ENCODE measurements at places on chromosomes 5 and 9.

GRCh38 chr5:88183255-88183654, 85.4 kb downstream of the TMEM161B start:
- DNase-seq = no peak

- no peak for DNase-seq
These were observed 112.5 kb downstream of the CRB2 start for GRCh38 chr9:123468541-123468940.

GRCh38 chr9:27572061-27572460, 1.2 kb downstream of the C9orf72 start:
- no peak for DNase-seq

DNA sequence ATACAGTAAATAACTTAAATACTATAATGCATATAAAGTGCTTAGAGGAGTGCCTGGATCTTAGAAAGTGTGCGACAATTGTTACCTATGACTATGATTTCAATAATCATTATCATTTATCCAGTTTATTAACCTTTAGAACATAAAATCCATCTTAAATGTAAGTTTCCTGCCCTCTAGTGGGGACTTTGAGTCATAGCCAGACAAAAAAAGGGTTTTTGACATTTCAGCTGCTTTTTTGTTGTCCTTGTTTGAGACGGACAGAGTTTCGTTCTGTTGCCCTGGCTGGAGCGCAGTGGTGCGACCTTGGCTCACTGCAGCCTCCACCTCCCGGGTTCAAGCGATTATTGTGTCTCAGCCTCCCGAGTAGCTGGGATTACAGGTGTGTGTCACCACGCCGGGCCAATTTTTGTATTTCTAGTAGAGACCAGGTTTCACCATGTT, 9.7 kb upstream of the C9orf152 start:
- DNase-seq = no peak

DNA sequence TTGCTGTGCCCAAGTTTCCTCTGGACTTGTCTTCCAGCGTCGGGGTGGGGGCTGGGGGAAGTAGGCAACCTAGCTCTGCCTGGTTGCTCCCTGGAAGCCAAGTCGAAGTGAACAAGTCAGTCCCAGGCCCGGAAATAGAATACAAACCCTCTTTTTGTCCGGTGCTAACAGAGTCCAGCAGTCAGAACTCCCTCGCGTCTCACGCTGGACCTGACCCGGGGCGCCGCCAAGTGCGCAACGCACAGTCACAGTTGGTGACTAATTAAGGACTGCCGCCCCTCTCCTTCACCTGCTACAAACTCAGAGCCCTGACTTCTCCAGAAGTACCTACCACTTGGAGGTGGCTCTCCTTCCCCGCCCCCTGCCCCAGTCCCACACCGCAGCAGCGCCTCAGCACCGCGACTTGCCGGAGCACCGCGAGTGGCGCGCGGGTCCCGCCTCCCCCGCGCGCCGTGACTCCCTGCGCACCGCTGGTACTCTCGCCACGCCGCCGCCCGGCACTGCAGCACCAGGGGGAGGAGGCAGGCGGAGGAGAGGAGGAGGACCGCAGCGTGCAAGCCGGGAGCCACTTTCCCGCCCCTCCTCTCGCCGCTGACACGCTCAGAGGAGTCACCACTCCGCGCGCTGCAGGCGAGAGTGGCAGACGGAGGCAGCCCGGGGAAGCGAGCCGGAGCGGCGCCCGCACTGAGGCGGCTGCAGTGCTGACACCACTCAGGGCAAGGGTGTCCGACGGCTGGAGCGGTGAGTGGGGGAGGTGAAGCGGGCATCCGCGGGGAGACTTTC, at the start of gene SV2C:
Gene SV2C (plus strand): TSS at position 612 of the 783 bp plus-strand sequence. CDS start 48,368 bp downstream, outside the sequence.
- DNase-seq = no peak

GRCh38 chr9:122812736-122813135, 12.8 kb downstream of the OR1K1 start:
- DNase-seq = no peak

DNA sequence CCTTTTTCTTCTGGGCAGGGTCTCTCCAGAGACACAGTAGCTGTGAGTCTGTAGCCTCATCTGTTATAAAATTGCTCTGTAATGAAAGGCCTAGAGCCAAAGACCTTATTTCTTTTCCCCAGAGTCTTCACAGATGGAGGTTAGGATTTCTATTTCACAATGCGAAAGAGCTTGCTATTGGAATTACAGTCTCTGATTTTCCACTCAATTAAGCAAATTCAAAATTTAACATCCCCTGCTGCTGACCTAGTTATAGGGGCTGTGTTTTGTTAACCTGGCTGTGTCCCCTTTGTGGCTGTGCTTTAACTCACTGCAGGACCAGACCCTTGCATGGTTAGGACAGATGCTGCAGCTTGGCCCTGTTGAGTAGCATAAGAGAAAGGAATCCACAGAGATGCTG, 190.3 kb upstream of the NMUR2 start:
- DNase-seq = no peak

- DNase-seq = no peak
These were observed 14.1 kb upstream of the ANP32B start for GRCh38 chr9:97969014-97969413.

DNA sequence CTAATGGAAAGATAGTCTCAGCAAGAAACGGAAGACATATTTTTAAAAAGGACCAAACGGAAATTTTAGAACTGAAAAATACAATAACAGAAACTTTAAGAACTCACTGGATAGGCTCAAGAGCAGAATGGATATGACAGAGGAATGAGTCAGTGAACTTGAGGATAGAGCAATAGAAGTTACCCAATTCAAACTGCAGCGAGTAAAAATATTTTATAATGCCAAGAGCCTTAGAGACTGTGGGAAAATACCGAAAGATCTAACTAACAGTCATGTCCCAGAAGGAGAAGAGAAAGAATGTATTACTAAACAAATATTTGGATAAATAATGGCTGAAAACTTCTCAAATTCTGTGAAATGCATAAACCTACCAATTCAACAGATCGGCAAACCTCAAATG, 40.8 kb downstream of the ADAMTS2 start:
- DNase-seq = no peak

DNA sequence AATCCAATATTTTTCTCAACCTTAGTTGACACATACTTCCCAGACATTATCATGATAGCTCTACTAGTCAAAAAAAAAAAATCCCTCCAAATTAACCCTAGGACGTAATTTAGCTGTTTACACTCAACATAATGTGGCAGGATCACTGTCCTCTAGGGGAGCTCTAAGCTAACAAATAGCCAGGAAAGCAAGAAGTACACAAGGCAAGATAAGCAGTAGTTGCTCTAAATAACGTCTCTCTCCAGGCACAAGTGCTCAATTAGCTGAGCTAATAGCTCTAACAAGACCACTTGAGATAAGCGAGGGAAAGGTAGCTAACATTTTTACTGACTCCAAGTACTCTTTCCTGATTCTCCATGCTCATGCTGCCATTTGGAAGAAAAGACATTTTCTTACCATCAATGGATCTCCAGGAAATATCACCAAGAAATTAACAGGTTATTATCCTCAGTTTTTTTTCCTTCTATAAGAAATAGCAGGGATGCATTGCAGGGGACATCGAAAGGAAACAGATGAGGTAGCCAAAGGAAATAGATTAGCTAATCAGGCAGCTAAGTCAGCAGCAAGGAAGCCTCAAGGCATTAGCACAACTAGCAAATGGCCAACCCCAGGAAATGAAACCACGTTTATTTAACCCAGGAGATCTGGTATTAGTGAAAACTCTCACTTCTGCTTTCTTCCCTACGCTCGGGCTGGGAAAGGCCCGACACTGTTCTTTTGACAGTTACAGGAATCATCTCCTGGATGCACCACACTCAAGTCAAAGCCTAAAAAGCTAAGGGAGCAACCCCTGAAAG, 614.1 kb downstream of the PTPRD start:
- DNase-seq = no peak

DNA sequence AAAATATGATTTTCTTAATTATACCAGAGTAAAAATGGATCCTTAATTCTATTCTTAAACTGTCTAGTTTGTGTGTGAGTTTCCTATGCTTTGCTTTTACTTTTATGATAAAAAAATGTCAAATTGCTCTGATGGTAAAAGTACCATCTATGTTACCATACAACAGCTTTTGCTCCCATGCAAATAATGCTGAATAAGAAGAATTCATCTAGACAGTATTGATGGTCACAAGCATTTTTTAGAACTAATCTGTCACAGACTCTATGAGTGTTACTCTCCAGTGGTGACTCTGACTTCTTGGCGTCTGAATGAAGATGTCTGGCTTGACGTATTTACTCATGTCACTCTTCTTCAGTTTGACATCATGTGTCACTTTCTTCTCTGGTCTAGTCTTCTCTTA, 608.1 kb upstream of the RORB start:
- no peak for DNase-seq

DNA sequence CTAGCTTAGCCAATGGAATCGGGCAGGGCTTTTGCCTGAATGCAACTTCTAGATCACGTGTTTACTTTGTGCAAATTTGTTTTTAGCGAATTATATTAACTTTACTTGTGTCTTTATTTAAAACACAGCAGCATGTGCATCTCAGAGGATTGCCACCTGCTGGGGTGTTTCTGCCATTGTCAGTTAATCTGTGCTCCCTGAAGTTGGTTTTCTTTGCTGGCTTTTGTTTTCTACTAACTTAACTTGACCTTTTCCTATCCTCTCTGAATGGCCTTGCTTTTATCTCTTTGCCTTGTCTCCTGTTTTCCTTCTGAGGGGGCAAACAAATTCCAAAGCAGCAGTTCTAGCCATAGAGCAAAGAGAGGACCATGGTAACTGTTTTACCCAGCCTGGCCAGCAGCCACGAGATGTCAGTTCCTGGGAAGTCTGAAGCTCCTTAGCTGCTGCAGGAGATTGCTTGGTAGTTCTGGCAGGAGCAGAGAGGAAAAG, 67.6 kb downstream of the ARHGEF28 start:
- DNase-seq = no peak

DNA sequence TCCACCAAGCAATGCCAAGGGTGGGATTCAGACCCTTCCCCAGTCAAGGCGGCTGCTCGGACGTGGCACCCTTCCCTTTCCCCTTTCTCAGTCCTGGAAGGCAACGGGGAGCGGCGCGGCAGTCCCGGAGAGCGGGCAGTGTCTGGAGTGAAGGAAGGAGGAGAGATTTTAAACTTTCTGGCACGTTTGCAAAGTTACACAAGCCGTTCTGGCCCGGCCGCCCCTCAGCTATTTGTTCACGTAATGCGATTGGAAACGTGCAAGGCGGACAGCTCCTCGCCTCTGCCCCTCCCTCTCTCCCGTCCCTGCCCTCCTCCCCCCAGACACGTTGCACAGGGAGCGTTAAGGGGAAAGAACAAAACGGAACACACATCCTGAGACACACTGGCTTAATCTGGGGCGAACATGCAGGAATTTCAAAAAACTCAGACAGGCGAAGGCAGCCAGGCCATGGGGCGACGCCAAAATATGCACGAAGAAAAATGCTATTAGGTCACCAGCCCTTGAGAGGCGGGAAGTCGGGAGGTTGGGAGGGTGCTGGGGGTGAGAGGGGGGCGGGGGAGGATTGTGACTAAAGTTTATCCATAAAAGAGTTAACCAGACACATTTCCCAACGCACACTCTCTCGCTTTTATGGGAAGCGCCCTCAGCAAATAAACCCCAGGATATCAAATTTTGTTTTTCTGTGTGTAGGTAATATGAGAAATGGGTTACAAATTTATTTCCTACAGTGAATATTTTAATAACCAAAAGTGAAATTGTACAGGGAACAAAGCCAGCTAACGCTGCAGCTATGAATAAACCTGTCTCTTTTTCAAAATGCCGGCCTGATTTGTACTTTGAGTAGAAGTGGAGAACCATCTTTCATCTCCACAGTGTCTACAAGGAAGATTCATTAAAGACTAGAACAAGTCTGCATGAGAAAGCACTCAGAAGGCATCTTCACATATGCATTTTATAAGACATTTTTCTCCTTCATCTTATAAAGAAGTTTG, at the start of gene LOX:
Gene LOX (minus strand): TSS at position 144 of the 995 bp plus-strand sequence. CDS start 274 bp downstream, outside the sequence.
- no peak for DNase-seq

GRCh38 chr5:9067154-9067553, 478.7 kb downstream of the SEMA5A start:
- no peak for DNase-seq

GRCh38 chr9:136655536-136656182, 7.1 kb upstream of the EGFL7 start:
- DNase-seq = no peak

DNA sequence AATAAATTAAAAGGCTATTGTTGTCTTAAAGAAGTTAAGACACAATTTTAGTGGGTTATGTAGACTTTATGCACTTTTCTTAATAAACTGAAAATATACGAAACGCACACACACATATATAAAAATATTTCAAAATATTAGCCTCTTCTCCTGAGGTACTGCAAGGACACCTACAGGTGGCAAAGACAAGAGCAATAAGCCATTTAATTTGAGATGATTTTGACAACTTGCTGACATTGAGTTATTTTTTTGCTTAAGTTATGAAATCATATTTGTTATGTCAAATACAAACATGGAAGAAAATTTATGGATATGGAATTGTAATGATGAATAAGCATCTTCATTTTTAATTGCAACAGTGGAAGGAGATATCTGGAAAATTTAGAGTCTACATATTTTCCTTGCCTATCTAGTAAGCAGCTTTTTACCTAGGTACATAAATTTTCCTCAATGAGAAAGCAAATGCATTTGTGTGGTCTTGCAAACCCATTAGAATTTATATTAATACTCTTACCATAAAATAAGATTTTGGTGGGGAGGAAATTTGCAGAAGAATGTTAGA, 301.6 kb downstream of the ISL1 start:
- DNase-seq = no peak

DNA sequence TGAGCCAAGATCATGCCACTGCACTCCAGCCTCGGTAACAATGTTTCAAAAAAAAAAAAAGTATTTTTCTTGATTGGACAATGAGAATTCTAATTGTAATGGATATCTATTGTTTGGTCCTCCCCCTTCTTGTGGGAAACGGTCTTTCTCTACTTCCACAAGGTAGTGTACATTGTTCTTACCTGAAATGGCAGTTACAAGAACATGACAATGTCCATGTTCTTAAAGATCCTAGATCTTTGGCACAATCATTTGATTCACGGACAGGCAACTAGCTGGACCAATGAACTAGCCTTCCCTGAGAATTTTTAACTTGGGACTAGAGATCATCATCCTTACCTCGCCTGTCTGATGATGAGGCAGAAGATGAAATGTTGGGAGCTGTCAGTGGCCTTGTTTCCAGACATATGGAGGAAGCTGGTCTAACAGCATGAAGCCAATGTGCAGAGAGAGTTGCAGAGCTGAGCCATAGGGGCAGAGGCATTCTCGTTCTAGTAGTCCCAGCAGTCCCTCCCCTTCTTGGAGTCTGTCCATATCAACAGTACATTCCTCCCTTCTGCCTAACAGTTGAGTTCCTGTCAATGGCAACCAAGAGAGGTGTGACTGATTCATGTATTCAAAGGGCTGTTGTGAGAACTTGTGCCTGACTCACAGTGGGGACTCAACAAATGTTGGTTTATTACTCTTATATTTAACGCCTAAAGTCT, 2.1 kb upstream of the MARCHF6 start:
- DNase-seq = no peak

All from T-helper 1 cell (primary cell).